ENCODE measurements at places on chromosomes 7 and 10.

DNA sequence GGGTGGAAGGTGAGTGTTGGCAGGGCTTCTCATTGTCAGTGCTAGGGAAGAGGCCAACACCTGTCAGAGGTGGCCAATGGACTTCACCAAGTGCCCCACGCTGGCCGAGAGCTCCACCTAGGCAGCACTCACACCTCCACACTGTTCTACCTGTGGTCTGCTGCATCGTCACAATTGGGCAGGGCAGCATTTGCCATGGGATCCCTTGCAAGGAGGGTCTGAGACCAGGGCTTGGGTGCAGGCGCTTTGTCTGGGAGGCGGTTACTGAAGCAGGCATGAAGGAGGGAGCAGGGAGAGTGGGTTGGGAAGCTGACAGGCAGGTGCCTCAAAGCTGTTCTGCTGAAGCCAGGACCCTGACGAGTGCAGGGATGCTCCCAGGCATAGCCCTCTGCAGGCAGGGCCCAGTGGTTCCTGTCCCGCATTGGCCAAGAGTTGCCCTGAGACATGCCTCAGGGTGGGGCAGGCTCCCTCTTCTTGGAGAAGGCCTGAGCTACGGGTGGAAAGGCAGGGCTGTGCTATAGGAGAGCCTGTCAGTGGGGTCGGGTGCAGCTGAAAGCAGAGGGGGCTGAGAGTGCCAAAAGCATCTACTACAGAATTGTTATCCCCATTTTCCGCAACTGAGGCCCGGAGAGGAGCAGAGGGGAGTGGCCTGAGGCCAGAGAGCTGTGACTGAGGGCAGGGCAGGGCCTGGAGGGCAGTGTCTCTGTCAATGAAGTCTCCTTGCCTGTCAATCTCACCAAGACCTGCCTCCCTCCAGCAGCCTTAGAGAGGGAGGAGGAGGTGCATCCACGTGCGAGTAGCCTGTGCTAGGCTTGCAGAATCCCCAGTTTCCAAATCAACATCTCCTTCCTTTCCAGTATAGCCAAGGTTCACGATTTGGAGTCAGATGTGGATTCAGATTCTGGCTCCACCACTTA, 4.0 kb downstream of the RBP3 start:
- DNase-seq, result peak; percentile 68

DNA sequence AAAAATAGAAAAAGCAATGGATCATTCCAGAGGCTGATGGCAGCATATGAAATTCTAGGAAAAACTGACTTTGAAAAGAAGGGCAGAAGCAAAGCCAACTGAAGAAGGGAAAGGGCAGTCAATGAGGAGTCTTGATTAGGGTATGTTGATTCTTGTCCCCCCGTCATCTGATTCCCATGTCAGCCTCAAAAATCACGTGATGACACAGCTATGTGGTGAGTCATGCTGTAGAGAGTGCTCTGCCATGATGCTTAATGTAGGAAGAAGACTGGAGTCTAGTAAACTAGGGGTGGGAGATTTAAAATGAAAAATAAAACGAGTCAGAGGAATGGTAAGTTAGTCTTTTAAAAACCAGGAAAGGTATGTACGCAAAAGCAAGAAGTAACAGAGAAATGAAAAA, 3.9 kb upstream of the POU6F2 start:
- no peak for DNase-seq

DNA sequence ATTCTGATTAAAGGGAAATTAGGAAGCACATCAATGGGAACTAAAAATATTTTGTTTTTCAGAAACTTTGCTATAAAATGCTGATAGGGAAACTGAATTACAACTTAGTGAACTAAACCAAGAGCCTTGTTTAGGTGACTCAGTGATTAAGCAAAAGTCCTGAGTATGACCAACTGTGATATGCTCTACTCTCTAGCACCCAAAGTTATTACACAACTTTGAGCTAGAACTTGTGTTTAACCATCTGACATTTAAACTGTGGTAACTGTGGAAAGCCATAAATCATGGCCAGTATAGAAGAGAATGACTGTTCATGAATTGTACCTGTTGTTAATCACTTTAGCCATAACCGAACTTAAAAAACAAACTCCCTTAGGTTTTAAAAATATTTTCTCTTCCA, 127.4 kb downstream of the ZNF365 start:
- no peak for DNase-seq

- no peak for DNase-seq
Measured at GRCh38 chr7:157358041-157358752, 21.4 kb downstream of the DNAJB6 start.

GRCh38 chr7:126780993-126781392, 471.7 kb downstream of the GRM8 start:
- no peak for DNase-seq

DNA sequence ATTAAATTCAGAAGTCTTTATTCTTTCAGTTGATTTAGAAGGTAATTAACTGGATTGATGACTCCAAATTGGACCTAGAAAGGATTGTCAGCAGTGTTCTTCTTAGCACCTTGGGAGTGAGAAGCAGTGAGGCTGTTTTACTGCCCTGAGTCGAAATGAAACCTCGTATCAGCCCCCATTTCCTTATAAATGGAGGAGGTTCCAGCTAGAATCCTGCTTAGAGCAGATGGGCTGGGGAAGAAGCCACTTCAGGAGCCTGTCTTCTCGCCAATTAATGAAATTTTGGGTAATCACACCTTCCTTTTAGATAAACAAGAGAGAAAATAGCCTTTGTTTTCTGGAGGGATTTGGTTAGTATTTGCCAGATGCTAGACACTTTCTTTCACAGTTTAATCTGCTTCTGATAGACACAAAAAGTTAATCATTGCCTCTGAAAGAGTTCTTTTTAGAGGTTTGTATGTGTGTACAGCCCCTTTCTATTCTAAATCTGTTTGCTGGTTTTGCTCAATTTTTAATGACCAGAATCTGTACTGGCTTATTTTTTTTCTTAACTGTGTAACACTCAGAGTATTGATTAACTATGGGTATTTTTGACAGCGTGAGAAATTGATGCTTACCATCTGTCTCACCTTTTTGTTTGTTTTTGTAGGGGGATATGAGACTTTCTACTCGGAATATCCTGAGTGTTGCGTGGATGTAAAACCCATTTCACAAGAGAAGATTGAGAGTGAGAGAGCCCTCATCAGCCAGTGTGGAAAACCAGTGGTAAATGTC, 4.6 kb downstream of the DUSP5 start:
- DNase-seq, result no peak

GRCh38 chr7:148921189-148921588, 37.1 kb upstream of the EZH2 start:
- no peak for DNase-seq

GRCh38 chr10:71638822-71639719, 80.5 kb downstream of the C10orf105 start:
- peak; percentile 88 for DNase-seq

DNA sequence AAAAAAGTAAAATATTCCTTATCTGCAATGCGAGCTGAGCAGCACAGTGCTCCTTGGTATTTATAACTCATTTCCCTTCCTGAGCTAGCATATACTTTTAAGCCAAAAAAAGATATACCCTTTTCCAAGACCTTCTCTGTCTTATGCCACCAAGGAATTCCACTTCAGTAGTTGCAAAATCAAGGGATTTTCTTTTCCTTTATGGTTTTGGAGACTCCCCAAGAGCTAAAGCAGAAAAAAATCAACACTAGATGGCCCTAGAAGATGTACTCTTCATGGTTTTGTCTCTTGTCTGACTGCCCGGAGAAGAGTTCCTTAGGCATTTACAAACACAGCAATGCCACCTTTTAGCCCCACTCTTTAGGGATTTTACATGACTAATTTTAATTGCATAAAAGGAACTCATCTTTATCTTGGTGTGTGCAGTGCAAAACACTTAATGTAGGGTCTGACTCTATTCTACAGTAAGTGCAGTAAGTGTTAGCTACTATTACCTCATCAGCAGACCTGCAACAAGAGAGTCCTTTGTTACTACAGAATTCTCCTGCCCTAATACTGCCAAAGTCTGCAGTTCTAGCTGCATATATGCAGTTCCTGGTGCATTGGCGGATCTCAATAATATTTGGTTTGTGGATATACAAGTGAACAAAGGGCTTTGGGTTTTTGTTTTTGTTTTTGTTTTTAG, 443.3 kb downstream of the GFRA1 start:
- no peak for DNase-seq

All from spleen (tissue), 13 donors.